ENCODE measurements at places on chromosomes 11 and 22. TPM values are rescaled to one million over a fixed set of nuclear protein-coding genes. Genes with fewer than 3 reads are reported as not detected.

CDC42EP1 gene
- total RNA-seq: 46.2 TPM

DEUP1 gene
- total RNA-seq: not detected

CNIH2 gene
- total RNA-seq: 3.2 TPM

RRP7A gene
- 20.6 TPM for total RNA-seq

SLC22A12 gene
- not detected for total RNA-seq

SGSM1 gene
- total RNA-seq: 2.9 TPM

BIRC3 gene
- 7.1 TPM for total RNA-seq

- no peak for DNase-seq
These were observed 27.2 kb upstream of the GLYATL1 start for GRCh38 chr11:58912124-58912523.

- DNase-seq: no peak
These were observed at the start of gene BMAL1 for GRCh38 chr11:13277768-13278608. BMAL1 (plus strand) TSS chr11:13277790; CDS start chr11:13354309, 76,519 bp downstream.

- DNase-seq: peak; percentile 18
These were observed 95.7 kb downstream of the TEAD1 start for GRCh38 chr11:12769834-12770345.

DNA sequence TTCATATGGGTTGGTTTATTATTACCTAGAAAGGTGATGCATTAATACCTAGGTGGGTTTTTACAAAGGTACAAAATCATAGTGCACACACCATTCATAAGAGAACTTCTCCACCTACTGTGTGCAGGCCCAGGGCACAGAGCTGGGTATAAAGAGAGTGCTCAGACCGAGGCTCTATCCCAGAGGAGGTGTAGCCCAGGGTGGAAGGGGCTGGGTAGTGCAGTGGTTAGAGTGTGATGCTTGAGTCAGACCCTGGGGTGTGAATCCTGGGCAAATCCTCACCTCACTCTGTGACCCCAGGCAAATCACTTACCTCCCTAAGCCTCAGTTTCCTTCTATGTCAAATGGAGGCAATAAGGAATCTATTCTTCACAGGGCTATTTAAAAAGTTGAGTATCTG lies 32.2 kb downstream of the PARVG start:
- peak; percentile 14 for DNase-seq

DNA sequence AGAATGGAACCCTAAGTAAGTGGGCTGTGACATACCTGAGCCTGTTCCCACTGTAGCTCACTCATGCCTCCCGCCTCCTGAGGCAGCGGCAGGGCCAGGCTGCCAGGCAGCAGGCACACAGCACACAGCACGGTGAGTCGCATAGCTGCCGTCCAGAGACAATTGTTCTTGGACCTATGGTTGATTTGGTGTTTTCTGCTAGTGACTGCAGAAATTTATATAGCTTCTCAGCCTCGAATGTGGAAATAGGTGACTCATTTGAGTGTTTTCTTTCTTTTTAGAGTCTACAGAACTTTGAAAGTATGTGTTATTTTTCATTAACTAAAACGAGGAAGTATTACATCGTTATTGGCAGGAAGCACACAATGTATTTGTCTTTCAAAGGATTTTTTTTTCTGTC lies at the start of gene MMP7:
Gene MMP7, minus strand, starts transcription at position 190 of the 400 bp plus-strand sequence. Its CDS starts 47 bp downstream, at position 143.
- no peak for DNase-seq

GRCh38 chr22:41231369-41231768 lies 9.4 kb downstream of the CHADL start:
- DNase-seq: no peak

DNA sequence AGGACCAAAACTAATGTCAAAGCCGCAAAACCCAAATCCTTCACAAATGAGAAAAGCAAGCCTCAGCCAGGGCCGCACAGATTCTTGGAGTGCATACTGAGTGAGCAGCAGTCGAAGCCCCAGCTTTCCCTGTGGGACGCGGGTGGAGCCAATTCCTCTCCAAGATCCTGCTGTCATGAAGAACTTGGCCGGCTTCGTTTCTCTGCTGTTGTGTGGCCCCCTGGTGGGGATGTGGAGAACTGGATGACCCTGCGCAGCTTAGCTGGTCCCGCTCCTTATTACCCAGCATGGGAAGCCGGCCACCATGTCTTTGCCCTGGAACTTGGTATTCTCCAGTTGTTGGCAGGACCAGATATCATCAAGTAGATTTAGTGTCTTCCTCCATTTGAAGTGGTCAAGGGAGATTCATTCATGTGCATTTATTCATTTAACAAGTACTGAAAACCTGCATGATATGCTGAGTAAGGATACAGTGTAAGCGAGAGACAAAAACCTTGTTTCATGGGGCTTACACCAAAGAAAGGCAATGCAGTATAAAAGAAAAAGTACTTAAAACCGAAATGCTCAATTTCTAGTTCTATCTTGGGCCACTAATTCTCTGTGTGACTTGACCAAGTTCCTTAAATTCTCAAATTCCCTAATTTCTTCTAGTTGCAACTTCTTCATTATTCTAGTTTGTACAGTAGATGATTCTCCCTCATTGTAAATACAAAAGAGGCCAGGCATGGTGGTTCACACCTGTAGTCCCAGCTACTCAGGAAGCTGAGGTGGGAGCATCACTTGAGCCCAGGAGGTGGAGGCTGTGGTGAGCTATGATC lies 56.7 kb upstream of the CRTAM start:
- DNase-seq: no peak

- DNase-seq: no peak
These were observed 444 bp upstream of the TSKU start for GRCh38 chr11:76782531-76783293.

DNA sequence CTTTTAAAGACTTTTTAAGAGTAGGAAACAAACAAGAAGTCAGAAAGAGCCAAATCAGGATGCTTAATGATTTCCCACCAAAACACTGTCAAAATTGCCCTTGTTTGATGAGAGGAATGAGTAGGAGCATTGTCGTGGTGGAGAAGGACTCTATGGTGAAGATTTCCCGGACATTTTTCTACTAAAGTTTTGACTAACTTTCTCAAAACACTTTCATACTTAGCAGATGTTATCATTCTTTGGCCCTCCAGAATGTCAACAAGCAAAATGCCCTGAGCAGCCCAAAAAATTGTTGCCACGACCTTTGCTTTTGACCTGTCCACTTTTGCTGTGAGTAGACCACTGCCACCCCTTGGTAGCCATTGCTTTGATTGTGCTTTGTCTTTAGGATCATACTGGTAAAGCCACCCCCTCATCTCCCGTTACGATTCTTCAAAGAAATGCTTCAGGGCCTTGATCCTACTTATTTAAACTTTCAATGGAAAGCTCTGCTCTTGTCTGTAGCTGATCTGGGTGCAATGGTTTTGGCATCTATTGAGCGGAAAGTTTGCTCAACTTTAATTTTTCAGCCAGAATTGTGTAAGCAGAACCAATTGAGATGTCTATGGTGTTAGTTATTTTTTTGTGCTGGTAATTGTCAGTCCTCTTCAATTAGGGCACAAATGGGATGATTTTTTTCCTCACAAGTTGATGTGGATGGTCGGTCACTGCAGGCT lies 67.2 kb downstream of the ADM start:
- no peak for DNase-seq

DNA sequence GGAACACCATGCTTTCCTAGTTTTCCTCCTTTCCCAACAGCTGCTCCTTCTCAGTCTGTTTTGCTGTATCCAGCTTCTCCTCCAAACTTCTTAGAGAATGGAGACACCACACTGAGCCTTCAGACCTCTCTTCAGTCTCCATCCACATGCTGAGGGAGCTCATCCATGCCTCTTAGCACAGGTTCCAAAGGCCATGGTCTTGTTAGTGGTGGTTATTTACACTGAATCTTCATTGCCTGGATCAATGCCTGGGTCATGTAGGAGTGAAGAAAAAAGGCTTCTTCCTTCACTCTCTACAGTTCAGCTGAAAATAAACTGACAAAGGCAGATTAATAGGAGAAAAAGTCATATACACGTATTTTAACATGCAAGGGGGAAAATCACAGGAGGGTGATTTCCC lies 3.1 kb upstream of the SAA4 start:
- DNase-seq: no peak

- no peak for DNase-seq
These were observed 9.5 kb upstream of the RFPL3 start for GRCh38 chr22:32348031-32348611.

DNA sequence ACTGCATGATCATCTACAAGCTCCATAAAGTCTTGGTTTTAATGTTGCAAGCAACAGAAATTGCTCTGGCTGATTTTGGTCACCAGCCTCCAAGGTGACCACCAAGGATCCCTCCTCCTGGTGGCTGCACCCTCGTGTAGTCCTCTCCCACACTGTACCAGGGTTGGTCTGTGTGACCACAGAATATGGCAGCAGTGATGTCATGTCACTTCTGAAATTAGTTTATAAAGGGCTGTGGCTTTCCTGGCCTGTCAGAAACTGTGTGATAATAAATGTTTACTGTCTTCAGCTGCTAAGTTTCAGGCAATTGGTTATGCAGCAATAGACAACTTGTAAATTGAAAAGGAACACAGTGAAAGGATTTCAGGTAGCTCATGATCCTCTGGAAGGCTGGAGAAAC lies 5.3 kb upstream of the PRDM11 start:
- no peak for DNase-seq

- DNase-seq: no peak
These were observed 1309.7 kb downstream of the LRRC4C start for GRCh38 chr11:40149721-40150120.

DNA sequence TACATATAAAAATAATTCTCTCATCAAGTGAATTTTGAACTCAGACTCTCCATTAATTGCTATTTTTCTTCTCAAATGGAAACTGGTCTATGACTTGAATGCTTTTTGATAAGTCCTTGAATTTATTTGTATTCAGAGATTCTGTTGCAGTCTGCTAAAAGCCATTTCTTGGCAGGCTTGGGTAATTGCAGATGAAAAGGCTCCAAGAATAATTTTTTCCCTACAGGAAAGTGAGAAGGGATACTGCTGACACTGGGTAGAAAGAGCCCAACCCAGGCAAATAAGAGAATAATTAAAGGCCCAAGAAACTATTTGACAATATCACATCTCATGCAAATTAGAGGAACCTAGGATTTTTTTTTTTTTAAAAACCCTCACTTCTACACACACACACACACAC lies 246.5 kb upstream of the DDI1 start:
- no peak for DNase-seq

All from vagina (tissue), 2 donors.